ENCODE measurements at places on chromosomes 1 and 21.

- DNase-seq, result no peak
Measured at GRCh38 chr21:41927727-41928409, 25.9 kb downstream of the C2CD2 start.

DNA sequence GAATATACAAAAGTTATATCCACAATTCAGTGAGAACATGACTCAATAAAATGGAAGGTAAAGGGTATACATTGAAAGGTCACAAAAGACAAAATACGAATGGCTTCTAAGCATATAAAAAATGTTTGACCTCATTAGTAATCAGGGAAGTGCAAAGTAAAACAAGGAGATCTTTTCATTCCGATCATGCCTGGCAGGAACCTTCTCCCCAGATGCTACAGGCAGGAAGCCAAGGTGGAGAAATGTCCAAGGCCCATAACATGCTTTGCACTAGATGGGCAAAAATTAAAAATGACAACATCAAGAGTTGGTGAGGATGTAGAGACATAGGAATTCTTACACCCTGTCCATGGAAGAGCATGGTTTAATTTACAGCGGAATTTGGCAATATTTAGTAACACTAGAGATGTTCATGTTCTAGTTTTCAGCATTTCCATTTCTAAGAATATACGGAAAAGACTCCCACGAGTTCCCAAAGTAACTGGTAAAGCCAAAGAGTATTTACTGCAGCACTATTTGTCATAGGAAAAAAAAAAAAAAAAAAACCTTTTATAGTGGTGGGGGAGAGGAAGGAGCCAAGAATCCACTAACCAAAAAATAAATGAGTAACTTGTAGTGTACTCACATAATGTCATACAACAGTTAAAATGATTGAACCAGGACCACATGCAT is 184.5 kb upstream of the KAZN start:
- DNase-seq, result no peak

- no peak for DNase-seq
Measured at GRCh38 chr1:173414136-173414535, 63.0 kb upstream of the PRDX6 start.

GRCh38 chr1:200252531-200252930 is 157.3 kb downstream of the ZNF281 start:
- DNase-seq, result no peak

- DNase-seq, result peak; percentile 99
Measured at GRCh38 chr1:147717051-147717705, 43.2 kb downstream of the GJA5 start.

GRCh38 chr21:20667931-20668330 is 330.3 kb upstream of the NCAM2 start:
- DNase-seq, result no peak

DNA sequence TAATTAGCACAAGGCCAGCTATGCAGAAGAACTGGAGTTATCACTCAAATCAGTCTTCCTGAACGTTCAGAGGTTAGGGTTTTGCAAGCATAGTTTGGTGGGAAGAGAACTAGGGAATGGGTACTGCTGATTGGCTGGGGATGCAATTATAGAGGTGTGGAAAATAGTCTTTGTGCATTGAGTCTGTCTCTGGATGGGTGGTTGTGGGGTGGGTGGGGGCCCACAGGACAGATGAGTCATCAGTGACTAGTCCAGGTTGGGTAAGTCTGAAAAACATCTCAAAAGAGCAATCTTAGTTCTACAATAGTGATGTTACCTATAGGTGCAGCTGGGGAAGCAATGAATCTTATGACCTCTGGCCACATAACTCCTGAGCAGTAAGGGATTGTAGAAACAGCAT is 89.7 kb upstream of the HMCN1 start:
- peak; percentile 82 for DNase-seq

- DNase-seq, result peak; percentile 65
Measured at GRCh38 chr1:212514056-212514614, 81.4 kb downstream of the NENF start.

- DNase-seq, result no peak
Measured at GRCh38 chr1:225408249-225408648, 19.6 kb downstream of the LBR start.

DNA sequence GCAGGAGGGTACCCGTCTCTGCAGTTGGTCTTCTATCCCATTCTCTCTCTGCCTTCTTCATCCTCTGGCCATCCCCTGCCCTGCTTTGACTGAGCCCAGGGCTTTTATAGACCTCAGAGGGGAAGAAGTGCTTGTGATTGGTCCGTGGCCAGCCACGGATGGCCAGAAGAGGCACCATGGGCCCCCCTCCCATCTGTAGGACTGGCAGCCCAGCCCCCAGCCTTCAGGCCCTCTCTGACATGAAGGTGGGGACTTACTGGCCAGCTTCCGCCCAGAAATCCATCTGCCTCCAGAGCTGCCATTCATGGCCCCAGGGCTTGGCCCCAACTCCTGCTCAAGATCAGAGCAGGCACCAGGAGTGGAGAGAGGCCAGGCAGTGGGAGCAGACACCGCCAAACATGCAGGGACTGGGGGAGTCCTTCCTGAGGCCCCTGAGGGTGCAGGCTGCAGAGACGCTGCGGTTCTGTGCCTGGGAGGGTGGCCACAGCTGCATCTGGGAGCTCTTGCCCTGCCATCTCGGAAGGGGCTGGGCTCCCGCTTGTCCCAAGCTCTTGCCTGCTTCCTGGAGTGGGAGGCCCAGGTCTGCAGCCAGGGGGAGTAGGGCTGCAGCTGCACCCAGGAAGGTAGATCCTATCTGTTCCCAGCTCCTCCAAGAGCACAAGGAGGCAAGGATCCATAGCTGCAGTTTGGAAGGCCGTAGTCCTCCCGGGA is 698.6 kb upstream of the B3GALT2 start:
- DNase-seq, result no peak

- no peak for DNase-seq
Measured at GRCh38 chr1:71135571-71135970, 54.7 kb upstream of the ZRANB2 start.

DNA sequence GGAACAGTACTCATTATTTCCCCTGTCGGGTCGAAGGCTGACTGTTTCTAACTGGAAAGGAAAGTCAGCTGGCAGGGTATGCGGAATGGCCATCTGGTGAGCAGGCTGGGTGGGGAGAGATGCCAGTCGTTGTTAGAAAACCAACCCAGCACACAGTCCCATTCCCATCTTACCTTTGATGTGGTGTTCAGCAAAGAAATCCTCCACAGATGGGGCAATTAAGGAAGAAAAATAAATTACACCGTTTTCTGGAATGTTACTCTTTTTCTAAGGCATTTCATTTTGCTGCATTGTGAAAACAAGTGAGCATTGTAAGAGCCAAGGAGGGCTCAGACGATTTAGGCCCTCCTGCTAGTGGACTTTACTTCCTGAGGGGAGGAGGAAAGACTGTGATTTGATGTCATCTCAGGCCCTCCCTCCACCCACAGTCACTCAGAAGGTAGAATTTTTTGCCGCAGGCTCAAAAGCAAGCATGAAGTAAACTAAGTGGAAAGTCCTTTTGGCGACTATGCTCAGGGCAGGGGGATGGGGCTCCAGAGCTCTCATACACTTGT is at the start of gene SLC16A4:
SLC16A4 (minus strand) TSS at position 335 of the 554 bp plus-strand sequence. CDS start 1,703 bp downstream, outside the sequence.
- peak; percentile 75 for DNase-seq

GRCh38 chr1:44673675-44674112 is 587 bp downstream of the TMEM53 start:
- peak; percentile 14 for DNase-seq

DNA sequence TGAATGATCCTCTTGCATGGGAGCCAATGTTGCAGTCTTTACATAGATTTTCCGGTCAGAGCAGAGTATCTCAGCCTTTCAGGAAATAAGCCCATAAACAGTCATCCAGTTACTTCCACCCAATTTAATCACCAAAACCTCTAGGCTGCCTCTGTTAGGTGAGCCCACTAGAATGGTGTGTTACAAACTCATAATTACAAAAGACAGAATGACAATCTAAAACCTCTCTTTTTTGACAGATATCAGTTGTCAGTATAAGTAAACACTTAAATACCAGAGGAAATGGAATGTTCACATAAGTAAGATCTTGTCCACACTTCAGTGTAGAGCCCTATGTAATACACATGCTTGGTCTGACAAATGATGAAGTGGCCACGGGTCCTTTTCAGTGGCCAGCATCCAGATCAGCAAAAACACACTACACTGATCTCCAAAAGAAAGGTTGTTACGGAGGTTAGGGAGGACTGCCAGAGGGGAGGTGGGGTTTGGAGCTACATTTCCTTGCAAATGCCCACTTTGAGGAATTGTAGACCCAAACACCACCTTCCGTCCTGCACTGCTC is 71.3 kb upstream of the FBXO28 start:
- DNase-seq, result no peak

DNA sequence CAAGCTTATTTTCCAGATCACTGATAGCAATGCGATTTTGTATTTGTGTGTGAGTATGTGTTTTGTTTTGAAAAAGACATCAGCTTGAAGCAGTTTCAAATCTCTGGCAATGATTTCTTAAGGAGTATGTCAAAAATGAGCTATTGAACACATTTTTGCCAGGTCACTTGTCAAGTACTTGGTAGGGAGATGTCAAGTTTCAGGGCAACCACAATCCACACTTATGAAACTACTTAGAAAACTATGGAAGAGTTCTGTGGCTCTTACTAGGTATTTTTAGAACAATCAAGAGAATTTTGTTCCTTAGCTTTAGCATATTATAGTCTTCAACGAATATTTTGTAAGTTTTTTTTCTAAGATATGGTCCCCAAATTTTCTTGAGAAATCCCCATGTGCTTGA is 318.8 kb upstream of the ZRANB2 start:
- DNase-seq, result no peak

- peak; percentile 42 for DNase-seq
Measured at GRCh38 chr1:29849038-29849750, 612.9 kb downstream of the PTPRU start.

- DNase-seq, result no peak
Measured at GRCh38 chr1:35623832-35624231, 17.5 kb downstream of the PSMB2 start.

GRCh38 chr1:47409311-47410067 is 6.6 kb upstream of the FOXE3 start:
- peak; percentile 90 for DNase-seq

DNA sequence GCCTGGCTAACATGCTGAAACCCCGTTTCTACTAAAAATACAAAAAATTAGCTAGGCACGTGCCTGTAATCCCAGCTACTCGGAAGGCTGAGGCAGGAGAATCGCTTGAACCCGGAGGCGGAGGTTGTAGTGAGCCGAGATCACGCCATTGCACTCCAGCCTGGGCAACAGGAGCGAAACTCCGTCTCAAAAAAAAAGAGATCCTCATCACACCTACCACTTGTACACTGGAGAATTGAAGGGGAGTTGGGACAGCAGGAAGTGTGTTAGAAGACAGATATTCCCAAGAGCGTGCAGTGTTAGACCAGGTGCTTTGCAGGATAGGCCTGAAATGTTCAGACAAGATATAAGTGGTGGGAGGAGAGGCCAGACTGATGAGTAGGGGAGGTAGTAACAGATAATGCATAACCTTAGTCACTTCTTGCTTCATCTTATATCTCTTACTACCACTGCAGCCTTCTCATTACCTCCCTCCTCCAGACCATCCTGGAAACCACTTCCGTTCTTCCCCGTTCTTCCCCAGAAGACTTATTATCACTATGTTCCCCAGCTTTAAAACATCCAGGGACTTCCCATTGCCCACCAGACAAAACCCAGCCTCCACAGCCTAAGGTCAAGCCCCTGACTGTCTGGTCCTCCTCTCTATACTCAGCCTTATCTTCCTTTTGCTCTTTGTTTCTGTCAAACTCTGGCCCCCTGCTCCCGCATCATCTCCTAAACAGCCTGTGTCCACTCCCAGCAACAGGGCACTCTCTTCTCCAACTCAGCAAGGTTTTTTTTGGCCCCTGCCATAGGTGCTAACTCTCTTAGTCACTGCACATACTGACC is 21.3 kb downstream of the FAM20B start:
- no peak for DNase-seq

DNA sequence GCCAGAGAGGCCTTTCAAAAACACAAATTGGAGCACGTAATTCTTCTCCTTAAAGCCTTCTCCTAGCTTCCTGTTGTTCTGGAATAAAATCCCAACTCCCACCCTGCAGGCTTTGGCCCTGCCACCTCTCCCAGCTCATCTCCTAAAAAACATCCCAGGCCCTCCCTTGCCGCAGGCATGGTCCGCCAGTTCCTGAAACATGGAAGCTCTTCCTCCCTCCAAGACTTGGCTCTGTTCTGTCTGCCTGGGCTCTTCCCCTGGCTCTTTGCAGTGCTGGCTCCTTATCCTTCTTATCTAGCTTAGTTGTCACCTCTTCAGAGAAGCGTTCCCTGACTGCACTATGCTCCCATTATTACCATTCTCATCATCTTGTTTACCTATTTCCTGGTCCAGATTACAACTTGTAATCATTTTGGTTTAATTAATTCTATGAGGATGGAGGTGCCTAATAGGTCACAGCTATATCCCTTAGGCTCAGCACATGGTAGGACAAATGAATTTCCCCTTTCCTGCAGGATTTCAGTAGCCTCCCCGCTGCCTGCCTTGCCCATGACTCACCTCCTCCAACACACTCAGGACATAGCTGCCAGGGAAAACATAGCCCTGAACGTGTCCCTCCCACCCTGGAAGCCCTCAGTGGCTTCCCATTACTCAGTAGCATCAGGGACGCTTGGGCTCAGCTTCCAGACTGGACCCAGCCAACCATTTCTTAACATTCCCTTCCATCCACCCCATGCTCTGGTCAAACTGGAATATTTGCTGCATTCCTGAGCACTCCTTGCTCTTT is 15.7 kb upstream of the IGSF21 start:
- DNase-seq, result peak; percentile 15

DNA sequence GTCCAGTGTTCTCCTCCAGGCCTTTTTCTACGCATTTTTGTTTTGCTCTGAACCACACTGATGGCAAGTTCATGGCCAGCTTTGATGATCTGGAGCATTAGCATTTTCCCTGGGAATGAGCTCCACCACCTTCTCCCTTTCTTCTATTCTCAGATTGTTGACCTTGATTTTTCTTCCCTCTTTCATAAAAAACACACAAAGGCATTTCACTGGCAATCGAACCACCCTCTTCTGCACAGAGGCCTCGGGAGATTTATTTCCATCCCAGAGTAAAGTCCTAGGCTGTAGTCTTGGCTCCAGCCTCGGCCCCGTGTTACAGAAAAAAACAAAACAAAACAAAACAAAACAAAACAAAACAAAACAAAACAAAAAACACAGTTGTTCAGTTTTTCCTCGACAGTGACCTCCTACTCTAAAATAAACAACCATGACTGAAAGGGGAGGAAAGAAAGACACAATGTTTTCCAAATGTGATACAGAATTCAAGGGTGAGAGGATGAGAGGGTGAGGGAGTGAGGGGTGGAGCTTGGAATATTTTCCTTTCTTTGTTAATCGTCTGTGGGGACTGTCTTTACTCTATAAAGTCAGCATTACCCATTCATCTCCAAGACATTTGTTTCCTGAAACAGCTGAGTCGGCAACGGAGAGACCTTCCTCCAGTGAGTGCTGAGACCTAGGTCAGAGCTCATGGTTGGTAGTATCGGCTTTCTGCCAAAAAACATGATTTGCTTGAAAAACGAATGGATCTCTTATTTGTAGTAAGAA is 29.8 kb upstream of the RNF186 start:
- DNase-seq, result no peak

- no peak for DNase-seq
Measured at GRCh38 chr1:205350691-205351141, 6.0 kb downstream of the KLHDC8A start.

DNA sequence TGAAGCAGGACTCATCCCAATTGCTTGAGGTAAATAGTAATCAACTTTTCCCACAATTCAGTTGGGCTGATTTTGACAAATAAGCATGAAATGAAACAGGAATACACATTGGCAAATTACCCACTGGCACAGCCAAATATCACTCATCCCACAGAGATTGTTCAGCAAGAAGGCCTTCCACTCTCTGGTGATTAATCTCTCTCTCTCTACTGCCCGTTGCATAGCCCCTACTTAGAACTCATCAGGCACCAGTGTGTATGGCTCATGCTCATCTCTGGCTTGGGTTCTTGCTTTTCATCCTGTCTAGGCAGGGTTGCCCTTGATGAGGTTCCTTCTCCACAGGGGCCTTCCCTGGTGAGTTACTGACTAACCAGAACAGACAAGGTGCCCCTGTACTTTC is 1.1 kb downstream of the BSDC1 start:
- DNase-seq, result no peak

Data from bronchial epithelial cell (primary cell).